ENCODE measurements at places on chromosomes 4 and X.
A peak's percentile ranks its signal among the peaks of the same experiment; 100 is the strongest.

DNA sequence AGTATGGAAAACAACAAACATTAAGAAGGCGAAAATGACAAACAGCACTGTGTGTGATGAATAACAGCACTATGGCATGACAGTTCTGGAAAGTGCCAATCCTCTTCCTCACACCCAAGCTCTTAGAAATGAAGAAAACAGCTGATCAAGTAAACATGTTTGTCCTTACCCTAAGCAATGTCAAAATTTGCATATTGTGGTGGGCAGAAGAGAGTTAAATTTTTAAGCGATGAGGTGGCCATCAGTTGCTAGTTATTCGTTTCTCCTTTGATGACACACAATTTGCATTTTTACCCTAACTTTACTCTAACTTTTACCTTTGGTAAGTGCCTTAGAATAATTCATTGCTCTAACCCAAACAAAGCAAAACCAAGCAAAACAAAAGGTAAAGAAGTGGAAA is 8.8 kb downstream of the PROM1 start:
- no peak for DNase-seq

GRCh38 chr4:156442912-156443311 is 489.2 kb upstream of the CTSO start:
- DNase-seq = no peak

DNA sequence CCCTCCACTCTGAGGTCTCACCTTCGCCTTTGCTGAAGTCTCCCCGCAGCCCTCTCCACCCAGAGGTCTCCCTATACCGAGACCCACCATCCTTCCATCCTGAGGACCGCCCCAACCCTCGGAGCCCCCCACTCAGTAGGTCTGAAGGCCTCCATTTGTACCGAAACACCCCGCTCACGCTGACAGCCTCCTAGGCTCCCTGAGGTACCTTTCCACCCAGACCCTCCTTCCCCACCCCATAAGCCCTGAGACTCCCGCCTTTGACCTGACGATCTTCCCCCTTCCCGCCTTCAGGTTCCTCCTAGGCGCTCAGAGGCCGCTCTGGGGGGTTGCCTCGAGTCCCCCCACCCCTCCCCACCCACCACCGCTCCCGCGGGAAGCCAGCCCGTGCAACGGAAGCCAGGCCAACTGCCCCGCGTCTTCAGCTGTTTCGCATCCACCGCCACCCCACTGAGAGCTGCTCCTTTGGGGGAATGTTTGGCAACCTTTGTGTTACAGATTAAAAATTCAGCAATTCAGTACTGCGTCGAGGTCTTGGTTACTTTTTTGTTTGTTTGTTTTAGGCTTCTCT is 5.0 kb downstream of the SOD3 start:
- DNase-seq = no peak

- peak; percentile 30 for DNase-seq
These were observed 22.8 kb downstream of the PDLIM3 start for GRCh38 chr4:185512516-185512915.

DNA sequence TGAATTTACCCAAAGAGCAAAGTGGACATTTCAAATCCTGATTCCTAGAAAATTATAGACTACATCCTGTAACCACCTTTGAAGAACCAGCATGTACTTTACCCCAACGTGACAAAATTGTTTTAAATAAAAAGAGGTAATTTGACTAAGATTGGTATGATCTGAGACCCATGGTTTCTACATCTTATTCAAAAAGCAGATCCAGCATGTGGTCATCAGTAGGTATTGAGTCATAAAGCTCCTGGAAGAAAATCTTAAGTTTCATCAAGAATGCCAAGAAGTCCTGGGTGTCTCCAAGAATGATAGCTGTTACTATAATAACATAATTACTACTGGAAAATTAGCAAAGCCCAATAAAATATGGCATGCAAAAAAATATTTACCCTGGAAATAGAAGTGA is 61.8 kb downstream of the NFKB1 start:
- DNase-seq = no peak

DNA sequence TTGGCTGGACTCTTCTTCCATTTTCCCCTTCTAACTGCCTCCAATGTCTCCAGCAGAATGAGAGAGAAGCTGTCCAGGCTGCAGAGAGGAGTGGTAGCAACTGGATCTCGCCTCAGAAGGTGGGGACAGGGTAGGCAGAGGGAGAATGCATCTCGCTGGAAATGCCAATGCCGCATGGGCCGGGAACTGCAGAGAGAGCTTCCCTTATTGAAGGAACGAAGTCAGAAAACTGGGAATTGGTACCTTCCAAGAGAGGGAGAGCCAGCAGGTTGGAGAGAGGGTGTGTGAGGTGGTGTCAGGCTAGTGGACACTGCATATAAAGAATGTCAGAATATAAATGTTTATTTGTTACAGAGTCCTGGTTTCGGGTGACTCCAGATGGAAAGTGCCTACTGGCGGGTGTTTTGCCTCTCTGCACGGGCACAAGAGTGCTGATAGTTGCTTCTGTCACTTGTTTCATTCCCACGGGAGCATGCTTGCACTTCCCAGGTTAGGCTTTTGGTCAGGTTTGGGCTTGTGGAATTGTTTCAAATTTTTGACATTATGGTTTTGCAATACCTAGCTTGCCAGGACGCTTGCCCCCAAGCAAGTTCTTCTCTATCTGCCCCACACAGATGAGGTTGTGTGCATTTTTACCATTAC is 156.8 kb upstream of the STS start:
- no peak for DNase-seq

GRCh38 chrX:71629467-71629866 is 11.2 kb upstream of the CXCR3 start:
- no peak for DNase-seq

DNA sequence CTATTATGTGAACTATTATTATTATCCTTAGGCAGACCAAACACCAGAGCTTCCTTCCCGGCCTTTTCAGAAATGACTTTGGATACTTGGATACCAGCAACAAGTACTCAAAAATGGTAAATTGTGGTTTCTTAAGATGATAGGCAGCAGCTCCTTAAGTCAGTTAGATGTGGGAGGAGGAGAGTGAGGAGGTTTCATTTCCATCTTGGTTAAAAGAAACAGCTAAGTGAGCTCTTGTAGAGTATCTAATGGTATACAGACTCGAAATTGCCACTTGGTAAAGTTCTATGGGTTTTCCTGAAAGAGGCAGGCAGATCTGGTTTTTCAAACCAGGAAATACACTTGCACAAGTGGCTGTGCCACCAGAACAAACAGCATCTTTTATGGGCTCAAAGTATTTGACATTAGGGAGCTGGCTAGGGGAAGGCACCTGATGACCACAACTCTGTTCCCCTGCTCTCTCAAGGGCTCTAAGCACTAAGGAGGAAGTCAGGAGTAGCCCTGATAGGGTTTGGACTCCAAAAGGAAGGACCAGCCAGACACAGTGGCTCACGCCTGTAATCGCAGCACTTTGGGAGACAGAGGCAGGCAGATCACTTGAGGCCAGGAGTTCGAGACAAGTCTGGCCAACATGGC is 130.9 kb downstream of the TMEM164 start:
- no peak for DNase-seq

DNA sequence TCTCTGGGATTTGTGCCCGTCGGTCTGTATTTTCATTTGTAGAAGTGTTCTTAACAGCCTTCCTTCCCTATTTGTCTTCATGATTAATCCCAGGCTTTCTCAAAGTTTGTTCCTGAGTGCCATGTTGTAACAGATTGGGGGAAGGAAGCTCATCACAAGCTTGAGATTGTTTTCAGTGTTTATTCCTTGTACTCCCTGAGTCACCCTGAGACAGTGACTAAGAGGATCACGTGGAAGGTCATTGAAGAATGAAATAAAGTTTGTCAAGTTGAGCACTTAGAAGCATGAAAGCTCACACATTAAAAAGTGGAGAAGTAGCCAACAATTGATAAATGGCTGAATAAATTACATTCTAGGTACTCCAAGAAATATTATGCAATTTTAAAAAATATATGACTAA is 153.5 kb upstream of the FAM241A start:
- peak; percentile 69 for DNase-seq

- DNase-seq = peak; percentile 5
These were observed 107.9 kb downstream of the ABLIM2 start for GRCh38 chr4:8050555-8051206.

GRCh38 chrX:23745786-23746185 is 2.7 kb upstream of the ACOT9 start:
- DNase-seq = no peak
